ENCODE measurements at places on chromosomes 3 and 15. TPM values are rescaled to one million over a fixed set of nuclear protein-coding genes. Genes with fewer than 3 reads are reported as not detected.

GRCh38 chr15:93372208-93372864, 283.3 kb upstream of the RGMA start:
- no peak for DNase-seq

Gene IGF2BP2
- total RNA-seq = 44.6 TPM

GRCh38 chr3:23710555-23710954, 95.2 kb upstream of the UBE2E1 start:
- DNase-seq = peak; percentile 25

Gene SFMBT1
- total RNA-seq = 18.3 TPM

Gene GHSR
- not detected for total RNA-seq

- peak; percentile 28 for DNase-seq
Measured at GRCh38 chr15:78565951-78566774, 843 bp downstream of the CHRNA5 start.

GRCh38 chr3:132635052-132635451, 24.6 kb downstream of the ACAD11 start:
- DNase-seq = no peak

DNA sequence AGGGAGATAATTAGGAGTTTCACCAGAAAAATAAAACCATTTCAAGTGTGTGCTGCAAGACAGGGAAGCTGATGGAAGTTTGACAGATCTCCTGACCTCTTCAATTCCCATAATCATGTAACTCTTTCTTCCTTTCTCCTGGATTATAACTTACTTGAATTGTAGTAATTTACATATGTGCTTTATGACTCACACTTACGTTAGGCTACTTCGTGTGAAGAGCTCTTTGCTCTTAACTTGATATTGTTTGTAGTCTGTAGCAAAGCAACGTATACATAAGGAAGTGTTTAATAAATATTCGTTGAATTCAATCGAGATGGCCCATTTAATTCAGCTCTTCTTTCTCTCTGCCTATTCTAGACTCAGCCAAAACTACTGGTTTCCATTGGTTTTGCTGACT, 23.5 kb downstream of the ROBO2 start:
- no peak for DNase-seq

Gene TICRR
- total RNA-seq = 10.0 TPM

GRCh38 chr3:97291901-97292300, 472.7 kb upstream of the ARL6 start:
- DNase-seq = no peak

Gene CD200R1
- total RNA-seq = 0.09 TPM

Gene ARL14
- total RNA-seq = 1.7 TPM

DNA sequence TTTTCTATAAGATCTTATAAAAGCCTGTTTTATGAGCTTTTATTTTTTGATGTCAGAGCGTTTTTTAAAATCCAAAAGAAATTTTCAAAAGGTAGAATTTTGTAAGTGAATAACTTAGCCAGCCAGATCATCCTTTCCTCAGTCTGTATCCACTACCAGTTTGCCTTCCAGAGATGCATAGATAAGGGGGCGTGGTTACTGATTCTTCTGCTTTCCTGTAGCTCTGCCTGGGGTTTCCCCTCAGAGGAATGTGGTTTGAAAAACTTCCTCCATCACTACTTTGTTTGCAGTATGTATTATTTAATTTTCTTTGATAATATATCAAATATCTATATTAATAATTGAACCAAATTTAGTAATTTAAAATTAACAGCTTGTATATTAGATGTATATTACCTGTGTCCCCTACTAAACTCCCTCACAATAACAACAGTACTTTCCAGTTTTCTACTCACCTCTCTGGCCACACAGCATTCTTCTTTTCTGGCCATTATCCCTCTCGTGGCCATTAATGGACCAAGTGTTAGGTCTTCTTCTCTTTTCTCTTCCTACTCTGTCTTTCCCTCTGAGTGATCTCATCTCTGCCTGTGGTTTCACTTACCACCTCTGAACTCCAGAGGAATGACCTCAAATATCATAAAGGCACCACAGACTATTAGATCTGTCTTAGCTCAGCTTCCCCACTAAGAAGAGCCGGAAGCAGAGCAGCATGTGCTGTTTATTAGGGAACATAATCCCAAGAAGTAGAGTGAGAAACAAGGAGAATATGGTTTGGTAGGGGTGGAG, 239.7 kb downstream of the UBE2E2 start:
- DNase-seq = peak; percentile 39

- peak; percentile 60 for DNase-seq
Measured at GRCh38 chr15:65856821-65857455, 12.4 kb upstream of the RAB11A start.

DNA sequence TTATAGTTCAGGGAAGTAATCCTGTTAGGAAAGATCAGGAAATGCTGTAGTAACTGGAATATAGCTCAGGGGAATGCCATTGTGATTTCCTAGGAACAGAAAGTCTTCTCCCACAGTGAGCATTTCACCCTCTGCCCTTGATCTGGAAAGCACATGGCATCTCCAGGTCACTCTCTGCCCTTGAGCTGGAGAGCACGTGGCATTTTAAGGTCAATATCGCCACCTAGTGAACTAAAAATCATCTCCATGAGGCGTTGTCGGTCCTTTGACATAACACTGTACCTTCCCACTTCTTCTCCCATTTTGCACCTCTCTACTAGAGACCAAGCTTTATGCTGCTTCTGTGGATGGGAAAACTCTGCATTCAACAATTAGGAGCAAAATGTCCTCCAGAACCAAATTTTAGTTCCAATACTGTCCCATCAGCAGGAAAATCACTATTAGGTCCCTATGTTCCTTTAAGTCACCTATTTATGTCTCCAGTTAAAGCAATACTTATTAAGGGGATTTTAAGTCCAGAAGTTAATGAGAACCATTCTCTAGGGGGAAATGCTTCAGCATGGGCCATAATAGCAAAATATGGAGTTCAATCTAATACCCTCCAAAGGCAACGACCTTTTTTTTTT, 54.7 kb upstream of the GK5 start:
- peak; percentile 73 for DNase-seq

Measured in Daoy (cell line).